ENCODE measurements at places on chromosomes 2 and 18.

GRCh38 chr18:8262221-8262620 is 347.0 kb upstream of the RAB12 start:
- DNase-seq: no peak

- no peak for DNase-seq
These were observed 280.2 kb downstream of the STK39 start for GRCh38 chr2:167966937-167967913.

DNA sequence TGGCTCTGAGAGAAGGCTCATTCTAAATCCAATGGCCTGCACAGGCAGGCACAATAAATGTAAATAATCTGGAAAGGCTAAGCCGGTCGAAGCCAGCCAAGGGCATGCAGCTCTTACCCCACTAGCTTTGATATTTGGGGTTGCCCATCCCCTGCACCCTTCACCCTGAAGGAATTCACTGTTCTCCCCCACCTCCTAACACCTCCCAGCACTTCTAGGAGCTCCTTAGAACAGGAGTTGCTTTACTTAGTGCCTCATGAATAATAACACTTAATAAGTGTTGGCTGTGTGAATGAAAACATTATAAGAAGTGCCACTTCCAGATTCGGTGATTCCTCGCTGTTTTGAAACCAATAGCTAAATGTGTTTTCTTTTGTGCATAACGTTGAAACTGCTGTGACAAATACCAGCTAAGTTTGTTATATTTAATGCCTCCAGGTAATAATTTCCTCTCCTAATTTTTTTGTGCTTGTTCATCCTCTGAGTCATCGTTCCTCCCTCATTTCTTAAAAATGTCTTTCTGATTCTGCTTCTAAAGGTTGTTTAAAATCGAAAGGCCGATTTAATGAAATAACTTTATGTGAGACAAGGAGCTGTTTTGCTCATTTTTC is 458.8 kb downstream of the METTL4 start:
- no peak for DNase-seq

DNA sequence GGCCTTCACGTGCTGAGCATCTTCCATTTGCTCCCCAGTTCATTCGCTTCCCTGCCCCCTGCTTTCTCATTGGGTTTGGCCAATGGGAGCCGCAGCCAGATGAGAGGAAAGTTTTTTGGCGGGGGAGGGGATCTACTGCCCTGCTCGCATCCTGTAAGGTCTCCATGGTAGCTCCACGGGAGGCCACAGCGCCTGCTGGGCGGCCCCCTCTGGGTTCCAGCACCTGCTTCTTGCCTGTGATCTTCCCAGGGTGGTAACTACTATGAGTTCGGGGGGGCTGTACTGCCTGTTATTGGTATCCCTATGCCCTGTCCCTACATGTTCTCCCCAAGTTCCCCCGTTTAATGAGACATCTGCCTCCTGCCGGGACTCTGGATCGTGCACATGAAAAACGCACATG is 57.2 kb downstream of the INPP5D start:
- DNase-seq: peak; percentile 54

DNA sequence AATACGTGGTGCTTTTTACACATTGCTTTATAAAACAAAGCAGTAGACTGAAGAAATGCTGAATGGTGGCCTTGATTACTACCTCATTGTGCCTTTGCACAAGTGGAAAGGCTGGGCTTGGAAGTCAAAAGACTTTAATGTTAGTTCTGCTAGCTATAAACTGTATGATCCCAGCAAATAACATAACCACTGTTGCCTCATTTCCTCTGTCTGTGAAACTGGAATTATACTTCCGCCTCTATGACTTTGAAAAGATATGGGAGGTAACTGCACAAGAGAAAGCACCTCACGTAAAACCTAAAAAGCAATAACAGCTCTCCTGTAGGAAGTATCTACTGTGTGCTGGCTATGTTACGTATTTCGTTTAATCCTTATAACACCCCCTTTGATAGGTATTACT is 43.4 kb upstream of the DSC1 start:
- no peak for DNase-seq

DNA sequence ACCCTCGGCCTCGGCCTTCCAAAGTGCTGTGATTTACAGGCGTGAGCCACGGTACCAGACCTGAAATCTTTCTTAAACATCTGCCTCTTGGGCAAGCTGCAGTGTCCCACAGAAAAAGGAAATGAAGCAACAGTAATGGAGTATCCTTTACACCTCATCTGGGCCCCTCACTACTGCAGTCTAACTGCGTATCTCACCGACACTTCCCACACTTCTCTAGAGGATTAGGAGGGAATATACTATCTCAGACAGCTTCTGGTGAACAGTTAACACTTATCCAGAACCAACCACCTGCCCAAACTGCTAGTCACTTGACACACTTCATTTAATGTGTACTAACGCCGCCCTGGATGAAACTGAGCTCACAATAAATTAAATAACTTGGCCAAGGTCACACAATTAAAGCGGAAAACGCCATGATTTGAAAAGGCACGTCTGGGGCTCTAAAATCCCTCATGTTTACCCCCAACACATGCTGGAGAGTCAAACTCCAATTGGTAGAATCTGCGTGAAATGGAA is 993 bp downstream of the COX7A2L start:
- DNase-seq: peak; percentile 20

DNA sequence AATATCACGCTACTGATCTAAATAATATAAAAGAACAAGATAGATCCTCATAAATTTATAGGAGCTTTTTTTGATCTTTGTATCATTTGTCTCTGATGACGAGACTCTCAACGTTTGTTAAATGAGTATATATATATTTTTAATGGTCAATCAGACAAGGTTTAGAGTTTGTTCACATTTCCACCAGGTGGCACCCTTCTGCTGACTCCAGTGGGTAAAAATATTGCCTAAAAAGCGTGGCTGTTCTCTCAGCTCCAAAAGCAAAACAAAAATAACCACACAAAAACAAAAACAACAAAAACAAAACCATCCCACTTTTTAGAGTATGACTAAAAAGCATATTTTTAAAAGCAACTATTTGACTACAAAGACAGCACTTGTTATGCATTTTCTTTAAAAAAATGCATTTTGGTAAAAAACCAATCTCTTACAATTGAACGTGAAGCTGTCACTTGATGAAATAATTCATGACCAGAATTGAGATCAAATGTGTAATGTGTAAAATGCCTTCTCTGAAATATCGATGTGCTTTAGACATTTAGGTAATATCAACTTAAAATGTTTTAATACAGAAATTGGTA is 723.2 kb downstream of the DPP10 start:
- peak; percentile 69 for DNase-seq

GRCh38 chr2:182404975-182405561 is 21.8 kb downstream of the PDE1A start:
- no peak for DNase-seq

DNA sequence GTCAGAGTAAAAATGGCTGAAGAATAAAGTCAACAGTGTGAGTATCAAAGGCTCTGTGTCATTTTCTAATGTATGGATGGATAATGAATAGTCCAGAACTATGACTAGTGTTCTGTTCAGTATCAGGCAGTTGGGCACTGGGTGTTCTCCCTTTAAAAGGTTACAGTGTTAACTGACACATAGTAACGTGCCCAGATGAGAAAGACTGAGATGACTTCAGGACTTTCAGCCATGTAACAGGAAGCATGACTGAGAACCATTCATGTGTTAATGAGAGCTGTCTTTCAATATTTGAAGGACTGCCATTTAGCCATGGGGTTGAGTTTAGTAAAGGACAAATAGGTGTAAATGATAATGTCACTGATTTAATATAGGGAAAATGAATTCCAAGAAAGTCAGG is 187.1 kb downstream of the GULP1 start:
- no peak for DNase-seq

DNA sequence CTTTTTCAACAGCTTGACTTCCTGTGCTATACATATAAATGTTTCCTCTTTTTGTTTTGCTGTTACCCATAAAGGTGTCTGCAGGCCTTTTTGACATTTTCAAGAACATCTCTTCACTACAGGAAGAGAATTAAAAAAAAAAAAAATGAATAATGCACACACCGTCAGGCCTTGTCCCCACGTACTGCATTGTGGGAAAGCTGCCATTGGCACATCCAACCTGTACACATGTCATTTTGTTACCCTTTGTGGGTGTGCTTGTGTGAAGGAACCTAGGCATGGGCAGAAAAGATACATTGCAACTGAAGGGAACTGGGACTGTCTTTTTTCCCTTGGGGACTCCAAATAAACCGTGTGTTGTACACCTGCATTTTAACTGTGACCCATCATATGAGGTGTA is 16.8 kb upstream of the TMEM37 start:
- DNase-seq: no peak

- DNase-seq: no peak
These were observed 104.8 kb downstream of the CABLES1 start for GRCh38 chr18:23239885-23240608.

DNA sequence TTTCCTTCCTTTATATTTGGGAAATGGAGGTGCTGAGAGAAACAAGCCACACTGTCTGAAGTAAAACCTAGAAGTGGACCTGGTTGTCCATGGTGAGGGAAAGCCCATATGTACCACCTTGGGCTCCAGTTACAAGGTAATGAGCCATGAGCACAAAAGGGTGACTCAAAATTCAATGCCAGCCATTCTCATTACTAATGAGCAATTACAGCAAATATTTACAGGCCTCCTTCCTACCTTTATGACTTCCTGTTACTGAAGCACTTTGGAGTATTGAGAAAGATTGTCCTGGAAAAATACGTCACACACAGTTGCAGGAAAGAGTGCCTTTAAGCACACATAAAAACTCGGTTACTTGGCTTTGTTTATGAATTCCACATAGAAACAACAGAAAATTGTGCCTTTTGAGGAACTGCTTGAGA is 9.1 kb downstream of the EPAS1 start:
- no peak for DNase-seq

- no peak for DNase-seq
These were observed 123.7 kb downstream of the COL6A3 start for GRCh38 chr2:237290261-237290660.

- no peak for DNase-seq
These were observed 23.7 kb downstream of the INPP1 start for GRCh38 chr2:190367091-190367490.

GRCh38 chr2:173239644-173240043 is 115.0 kb upstream of the CDCA7 start:
- no peak for DNase-seq

DNA sequence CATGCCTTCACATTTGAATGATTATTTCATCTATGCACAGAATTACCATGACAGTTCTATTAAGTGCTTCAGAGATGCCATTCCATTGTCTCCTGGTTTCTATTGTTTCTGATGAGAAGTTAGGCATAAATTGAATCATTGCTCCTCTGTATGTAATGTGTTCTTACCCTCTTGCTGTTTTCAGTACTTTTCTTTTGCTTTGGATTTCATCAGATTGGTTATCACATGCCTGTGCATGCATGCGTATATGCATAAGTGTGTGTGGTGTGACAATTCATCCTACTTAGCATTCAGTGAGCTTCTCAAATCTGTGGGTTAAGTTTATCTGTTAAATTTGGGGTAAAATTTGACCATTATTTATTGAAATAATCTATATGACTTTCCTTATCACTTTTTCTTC is 263.3 kb upstream of the RND3 start:
- no peak for DNase-seq

GRCh38 chr2:192357217-192357616 is 162.5 kb upstream of the TMEFF2 start:
- DNase-seq: no peak

GRCh38 chr2:13819896-13820295 is 812.6 kb upstream of the LRATD1 start:
- no peak for DNase-seq
